ENCODE measurements at places on chromosomes 6 and 20. TPM values are rescaled to one million over a fixed set of nuclear protein-coding genes. Genes with fewer than 3 reads are reported as not detected.

Gene TCP11
- 0.37 TPM for total RNA-seq

Gene PAX1
- not detected for total RNA-seq

Gene SMPD2
- 13.2 TPM for total RNA-seq

Gene MRAP2
- total RNA-seq: 1.4 TPM

Gene TSPYL1
- total RNA-seq: 58.8 TPM

Gene UNC93A
- not detected for total RNA-seq

Gene CST3
- total RNA-seq: 192 TPM

Gene CDH4
- under 0.01 TPM for total RNA-seq

Gene SSTR4
- not detected for total RNA-seq

Gene CLPSL2
- not detected for total RNA-seq

Gene SLC13A3
- 2.5 TPM for total RNA-seq

Gene MUC21
- total RNA-seq: not detected

Gene HLA-DRA
- total RNA-seq: 0.73 TPM

Gene ALDH5A1
- total RNA-seq: 0.39 TPM

Gene MTCH1
- total RNA-seq: 125 TPM

Gene MAP7
- total RNA-seq: 0.37 TPM

Gene OR2H2
- total RNA-seq: not detected

Gene LY86
- not detected for total RNA-seq

Gene HM13
- total RNA-seq: 112 TPM

Gene SUMO4
- total RNA-seq: 1.8 TPM

Gene NANP
- 10.4 TPM for total RNA-seq

Gene ERVFRD-1
- not detected for total RNA-seq

Gene TRIM31
- not detected for total RNA-seq

Gene KCNK16
- not detected for total RNA-seq

Gene PRR18
- total RNA-seq: not detected

Gene ECT2L
- not detected for total RNA-seq

Gene KIAA0408
- total RNA-seq: 0.39 TPM

Gene GJA10
- not detected for total RNA-seq

Gene ASIP
- total RNA-seq: not detected

Gene ESF1
- total RNA-seq: 8.1 TPM

Gene LGSN
- total RNA-seq: not detected

Gene FLRT3
- 0.78 TPM for total RNA-seq

Gene BAG2
- total RNA-seq: 24.4 TPM

Gene PTCRA
- not detected for total RNA-seq

Gene STMND1
- total RNA-seq: not detected

Gene FBXO9
- total RNA-seq: 42.0 TPM

Gene DSP
- under 0.01 TPM for total RNA-seq

Gene APOM
- 0.59 TPM for total RNA-seq

Gene ZSCAN23
- total RNA-seq: 6.6 TPM

Gene VGLL2
- not detected for total RNA-seq

Gene GLP1R
- total RNA-seq: not detected

Measured in subcutaneous preadipocyte (primary cell).